Neural progenitor cell (in vitro differentiated cells): ENCODE measurements at places on chromosomes 2 and 18. TPM values are rescaled to one million over a fixed set of nuclear protein-coding genes. Genes with fewer than 3 reads are reported as not detected.

- no peak for DNase-seq
Observed at GRCh38 chr18:46167971-46168370, 63.8 kb downstream of the HAUS1 start.

GRCh38 chr2:47890711-47891368 is 15.5 kb downstream of the FBXO11 start:
- no peak for DNase-seq

DNA sequence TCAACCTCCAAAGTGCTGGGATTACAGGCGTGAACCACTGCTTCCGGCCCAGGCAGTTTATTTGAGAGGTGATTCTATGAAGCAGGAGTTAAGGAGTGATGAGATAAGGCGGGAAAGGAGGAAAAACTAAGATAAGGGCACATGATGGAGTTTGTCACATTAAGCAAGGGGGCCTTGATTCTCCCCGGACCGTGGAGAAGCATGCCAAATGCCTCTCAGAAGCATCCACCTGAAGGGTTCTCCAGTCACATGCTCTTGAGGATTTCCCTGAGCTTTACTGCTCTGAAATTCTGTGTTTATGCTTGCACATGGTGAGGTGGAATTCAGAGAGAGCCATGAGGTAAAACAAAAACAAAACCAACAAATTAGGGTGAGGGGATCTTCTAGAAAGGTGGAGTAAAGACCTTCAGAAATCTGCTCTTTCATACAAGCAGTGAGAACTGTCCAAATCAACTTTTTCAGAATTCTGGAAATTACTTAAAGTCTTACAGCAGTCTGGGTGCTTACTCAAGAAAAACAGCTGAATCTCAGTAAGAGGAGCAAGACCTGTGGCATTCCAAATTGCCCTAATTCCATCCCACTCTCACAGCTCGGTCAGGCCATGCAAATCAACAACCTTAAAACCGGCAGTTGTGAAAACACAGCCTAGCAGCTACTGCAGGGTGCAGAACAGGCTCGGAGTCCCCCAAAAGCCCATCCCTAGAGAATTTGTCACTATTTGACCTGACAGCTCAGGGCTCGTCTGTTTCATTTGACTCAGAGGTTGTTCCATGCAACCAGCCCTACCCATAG is 69.1 kb upstream of the CTLA4 start:
- no peak for DNase-seq

GRCh38 chr2:200300638-200301314 is 5.7 kb upstream of the SPATS2L start:
- DNase-seq: no peak

GRCh38 chr2:19611491-19612332 is 253.3 kb upstream of the OSR1 start:
- no peak for DNase-seq

DNA sequence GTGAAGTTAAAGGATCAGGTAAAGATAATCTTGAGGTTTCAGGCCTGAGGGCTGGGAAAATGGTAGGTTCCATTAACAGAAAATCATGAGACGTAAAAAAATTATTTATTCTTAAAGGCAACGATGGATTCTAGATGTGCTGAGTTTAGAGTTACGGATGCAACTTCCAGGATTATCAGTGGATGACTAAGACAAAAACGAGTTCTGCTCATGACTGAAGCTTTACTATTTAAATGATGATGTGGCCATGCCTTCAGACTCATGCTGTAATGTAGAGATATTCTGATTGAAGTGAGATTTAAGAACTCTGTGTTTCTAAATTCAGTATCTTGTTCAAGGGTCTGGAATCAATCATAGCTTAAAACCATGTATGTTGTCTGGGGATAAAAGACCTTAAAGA is 5.0 kb downstream of the TMEM237 start:
- DNase-seq: no peak

DNA sequence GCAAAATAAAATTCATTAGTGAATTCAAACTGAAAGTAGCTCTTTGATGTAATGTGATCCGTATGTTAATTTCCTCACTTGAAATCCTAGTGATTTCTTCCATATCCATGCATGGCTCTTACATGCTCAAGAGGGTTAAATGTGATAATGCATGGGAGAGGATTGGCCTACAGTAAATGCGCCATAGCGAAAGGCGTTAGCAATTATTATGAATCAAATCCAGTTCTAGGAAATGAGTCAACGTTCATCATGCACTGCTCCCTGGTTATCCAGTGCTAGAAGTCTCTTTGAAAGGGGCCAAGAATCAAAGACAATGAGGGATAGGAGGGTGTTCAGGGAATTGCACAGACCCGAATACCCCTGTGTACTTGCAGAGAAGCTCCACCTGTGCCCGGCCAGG is 101.4 kb upstream of the RASGRP3 start:
- DNase-seq: no peak

GRCh38 chr2:217047209-217047608 is 187.3 kb upstream of the TNP1 start:
- DNase-seq: no peak

- no peak for DNase-seq
Observed at GRCh38 chr2:118815731-118816130, 31.7 kb downstream of the EN1 start.

DNA sequence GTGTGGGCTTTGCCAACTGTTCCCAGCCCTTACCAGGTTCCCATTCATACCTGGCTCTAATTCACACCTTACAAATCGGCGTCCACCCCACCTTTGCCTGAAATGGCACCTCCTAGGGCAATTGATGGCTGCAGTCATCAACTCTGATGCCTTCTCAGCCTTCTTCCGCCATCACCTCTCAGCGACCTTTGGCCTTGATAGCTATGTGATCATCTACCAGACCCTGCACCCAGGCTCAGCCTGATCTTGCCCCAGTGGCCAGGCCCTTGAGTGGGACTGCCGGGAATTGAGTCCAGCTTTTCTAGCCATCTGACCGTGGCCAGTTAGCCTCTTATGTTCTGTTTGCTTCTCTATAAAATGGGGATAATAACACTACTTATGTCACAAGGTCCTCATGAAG is 32.5 kb downstream of the PSD4 start:
- no peak for DNase-seq

GRCh38 chr18:77065221-77065981 is 67.2 kb downstream of the MBP start:
- no peak for DNase-seq

Gene NIF3L1
- total RNA-seq: 69.2 and 79.8 TPM in 2 replicates

Gene NGEF
- total RNA-seq: 3.2 and 4.3 TPM in 2 replicates

Gene CREG2
- total RNA-seq: 0.28 TPM in 1 of 2 replicates, not detected in the other

Gene OR6B2
- not detected in 2 replicates for total RNA-seq

Gene TIMM21
- 24.0 and 28.4 TPM in 2 replicates for total RNA-seq

Gene SUMO1
- 217 and 409 TPM in 2 replicates for total RNA-seq

Gene POTEC
- 0.06 TPM in 1 of 2 replicates, not detected in the other for total RNA-seq

Gene ABCG8
- total RNA-seq: not detected in 2 replicates

Gene ZFP36L2
- 13.8 and 15.1 TPM in 2 replicates for total RNA-seq
